Right renal pelvis (tissue), 4 donors: ENCODE measurements at places on chromosomes 7 and 10. TPM values are rescaled to one million over a fixed set of nuclear protein-coding genes. Genes with fewer than 3 reads are reported as not detected.

DNA sequence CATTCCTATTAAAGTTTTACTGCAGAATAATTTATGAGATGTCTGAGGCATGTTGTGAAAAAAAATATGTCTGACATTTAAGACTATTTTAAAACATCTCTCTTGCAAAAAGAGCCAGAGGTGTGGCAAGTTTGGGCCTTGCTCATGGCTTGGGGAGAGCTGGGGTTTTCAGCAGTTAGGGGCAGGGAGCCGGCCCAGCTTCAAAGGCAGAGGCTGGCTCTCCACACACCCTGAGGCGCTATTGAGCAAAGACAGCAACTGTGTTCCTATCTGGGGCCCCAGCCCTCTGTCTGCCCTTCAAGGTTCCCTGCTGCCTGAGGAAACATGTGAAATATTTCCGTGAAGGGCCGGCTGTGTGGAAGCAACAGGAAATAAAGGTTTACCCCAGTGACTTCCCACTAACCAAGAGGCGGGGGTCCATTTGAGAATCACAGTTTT is 94.0 kb downstream of the SORBS1 start:
- DNase-seq, result no peak

DNA sequence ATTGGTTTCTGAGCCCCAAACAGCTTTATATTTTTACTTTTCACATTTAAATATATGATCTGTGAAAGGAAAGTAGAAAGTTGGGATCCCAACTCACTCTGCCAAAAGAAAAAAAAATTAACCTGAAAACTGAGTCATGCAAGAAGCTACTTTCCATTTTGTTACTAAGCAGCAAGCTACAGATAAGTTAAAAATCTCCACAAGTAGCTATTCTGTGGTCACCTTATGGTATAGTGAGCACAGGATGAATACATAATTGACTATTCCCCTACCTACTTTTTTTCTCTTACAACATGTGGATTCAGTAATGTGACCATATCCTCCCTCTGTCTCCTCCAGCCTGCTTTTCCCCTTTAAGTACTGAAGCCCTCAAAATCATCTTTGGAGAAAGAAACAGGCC is 30.3 kb upstream of the CREB3L2 start:
- DNase-seq, result no peak

- DNase-seq, result no peak
These were observed 38.5 kb downstream of the AMZ1 start for GRCh38 chr7:2726316-2727018.

DNA sequence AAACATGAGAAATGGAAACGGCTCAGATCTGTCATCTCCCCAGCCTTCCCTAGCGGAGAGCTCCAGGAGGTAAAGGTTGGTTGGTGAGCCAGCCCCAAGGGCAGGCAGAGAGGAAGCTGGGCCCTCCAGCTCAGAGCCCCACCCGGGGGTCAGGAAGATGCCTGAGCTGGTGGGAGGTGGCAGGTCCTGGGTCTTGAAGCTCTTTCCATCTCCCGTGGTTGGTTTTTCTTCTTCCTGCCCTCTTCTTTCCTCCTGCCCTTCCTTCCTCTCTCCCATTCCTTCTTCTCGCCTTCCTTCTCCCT is 384.2 kb upstream of the FOXK1 start:
- no peak for DNase-seq

DNA sequence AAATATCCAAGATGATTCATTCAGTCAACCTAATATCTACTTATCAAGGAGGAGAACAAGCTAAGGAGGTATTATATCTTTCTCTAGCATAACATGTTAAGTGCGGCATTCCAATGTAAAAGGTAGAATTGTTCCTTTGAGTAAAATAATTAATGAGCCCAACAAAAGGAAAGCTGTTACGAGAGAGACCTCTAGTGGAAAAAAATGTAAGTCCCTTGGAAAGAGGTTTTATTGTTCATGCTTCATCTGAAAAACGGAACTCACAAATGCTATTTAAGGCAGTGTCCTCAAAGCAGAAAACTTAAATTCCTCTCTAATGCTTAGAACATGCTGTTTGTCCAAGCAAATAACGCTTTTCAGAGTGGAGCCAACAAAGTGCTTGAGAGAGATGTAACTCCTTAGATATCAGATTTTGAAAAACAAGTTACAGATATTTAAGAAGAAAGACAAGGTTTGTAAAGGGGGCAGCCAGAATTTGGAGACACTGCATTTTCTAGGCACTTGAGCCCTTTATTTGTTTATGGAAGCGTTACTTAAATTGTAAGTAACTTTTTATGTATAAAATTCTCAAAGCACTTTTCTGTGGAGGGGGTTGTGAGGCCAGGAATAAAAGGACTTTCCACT is 119.9 kb downstream of the TFEC start:
- DNase-seq, result peak; percentile 33

DNA sequence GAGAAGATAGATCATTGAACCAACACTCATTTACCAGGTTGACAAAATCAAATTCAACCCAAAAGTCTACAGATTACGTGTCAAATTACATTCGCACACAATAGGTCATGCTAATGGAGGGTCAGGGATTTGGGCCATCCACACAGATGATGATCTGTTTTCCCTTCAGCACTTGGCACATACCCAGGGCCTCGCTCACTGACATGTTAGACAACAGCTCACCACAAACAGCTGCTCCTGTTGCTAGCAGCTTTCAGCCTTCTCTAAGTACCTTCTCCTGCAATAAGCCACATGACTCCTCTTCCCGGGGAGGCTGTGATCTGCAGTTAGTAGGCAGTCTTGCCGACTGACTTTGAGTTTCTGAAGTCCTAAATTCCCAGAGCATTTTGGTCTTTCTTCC is 18.4 kb downstream of the NKX2-3 start:
- no peak for DNase-seq

- peak; percentile 71 for DNase-seq
These were observed 19.0 kb upstream of the COL1A2 start for GRCh38 chr7:94375691-94376090.

GRCh38 chr7:79734181-79734580 is 280.7 kb upstream of the MAGI2 start:
- DNase-seq, result no peak

GRCh38 chr10:85235258-85235657 is 906.9 kb downstream of the CCSER2 start:
- no peak for DNase-seq

DNA sequence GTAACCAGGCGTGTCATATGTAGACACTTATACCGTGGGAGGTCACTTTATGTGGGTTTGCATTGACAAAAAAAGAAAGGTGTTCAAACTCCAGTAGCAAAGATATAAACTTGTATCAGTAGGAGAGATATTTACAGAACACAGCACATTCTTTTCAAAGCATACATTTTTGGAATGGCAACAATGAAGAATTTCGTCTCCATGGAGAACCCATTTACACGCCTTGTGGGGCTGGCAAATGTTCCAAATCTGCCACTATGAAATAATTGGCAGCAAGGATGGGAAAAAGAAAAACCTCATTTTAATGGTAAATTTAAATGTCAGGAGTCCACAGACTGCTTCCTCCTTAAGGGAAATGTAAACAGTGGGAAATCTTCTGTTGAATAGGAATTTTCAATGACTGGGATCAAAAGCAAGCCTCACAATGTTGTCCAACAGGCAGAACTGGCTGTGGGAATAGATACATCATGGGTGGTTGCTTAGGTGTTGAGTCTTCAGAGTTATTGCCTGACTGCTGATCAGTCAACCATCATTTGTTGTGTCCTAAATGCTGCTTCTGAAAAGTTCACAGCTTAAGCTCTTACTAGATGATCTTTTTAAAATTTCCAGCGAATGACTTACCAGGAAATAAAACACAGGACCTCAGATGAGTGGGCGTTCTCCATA is 256.6 kb upstream of the SEMA3C start:
- DNase-seq, result no peak

The XRCC2 gene
- 7.4 TPM for polyA plus RNA-seq

The RET gene
- 25.6 TPM for polyA plus RNA-seq

The TMEM72 gene
- polyA plus RNA-seq, result 73.5 TPM

The ANKRD61 gene
- polyA plus RNA-seq, result 1.4 TPM
